ENCODE measurements at places on chromosomes 1 and 21.

DNA sequence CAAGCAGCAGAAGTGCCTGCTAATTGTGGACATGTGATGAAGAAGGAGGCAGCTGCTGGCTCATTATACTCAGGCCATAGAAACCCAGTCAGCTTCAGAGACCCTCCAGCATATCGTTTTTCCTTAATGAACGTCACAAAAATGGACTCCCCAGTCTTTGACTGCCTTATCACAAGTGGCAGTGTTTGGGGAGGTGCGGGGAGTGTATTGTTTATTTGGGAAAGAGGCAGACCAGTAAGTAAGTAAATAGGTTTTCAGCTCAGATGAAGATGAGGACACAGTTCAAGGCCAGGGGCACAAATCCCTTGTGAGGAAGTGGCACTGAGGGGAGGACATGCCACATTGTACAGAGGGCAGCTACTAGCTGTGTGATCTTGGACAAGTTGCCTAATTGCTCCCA lies 43.5 kb upstream of the NRDC start:
- DNase-seq: no peak

DNA sequence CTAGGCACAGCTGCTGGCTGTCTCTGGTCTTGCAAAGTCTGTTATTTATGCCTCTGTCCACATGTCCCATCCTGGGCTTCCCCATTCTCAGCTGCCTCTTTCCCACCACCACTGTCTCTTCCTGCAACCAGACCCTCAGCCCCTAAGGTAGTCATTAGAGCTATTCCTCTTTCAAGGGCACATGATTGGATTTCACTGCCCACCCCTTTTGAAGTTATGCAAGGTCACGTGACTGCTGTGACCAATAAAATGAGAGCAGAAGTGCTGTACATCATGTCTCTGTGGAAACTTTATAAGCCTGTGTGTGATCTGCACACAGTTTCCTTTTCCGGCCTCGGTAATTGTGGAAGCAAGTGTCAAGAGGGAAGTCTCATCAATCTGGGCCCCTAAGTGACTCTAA lies 136.6 kb upstream of the HMGB4 start:
- no peak for DNase-seq

- no peak for DNase-seq
Observed at GRCh38 chr1:181779343-181779742, 282.2 kb downstream of the ZNF648 start.

GRCh38 chr1:84116558-84116957 lies 27.5 kb upstream of the PRKACB start:
- DNase-seq: no peak

DNA sequence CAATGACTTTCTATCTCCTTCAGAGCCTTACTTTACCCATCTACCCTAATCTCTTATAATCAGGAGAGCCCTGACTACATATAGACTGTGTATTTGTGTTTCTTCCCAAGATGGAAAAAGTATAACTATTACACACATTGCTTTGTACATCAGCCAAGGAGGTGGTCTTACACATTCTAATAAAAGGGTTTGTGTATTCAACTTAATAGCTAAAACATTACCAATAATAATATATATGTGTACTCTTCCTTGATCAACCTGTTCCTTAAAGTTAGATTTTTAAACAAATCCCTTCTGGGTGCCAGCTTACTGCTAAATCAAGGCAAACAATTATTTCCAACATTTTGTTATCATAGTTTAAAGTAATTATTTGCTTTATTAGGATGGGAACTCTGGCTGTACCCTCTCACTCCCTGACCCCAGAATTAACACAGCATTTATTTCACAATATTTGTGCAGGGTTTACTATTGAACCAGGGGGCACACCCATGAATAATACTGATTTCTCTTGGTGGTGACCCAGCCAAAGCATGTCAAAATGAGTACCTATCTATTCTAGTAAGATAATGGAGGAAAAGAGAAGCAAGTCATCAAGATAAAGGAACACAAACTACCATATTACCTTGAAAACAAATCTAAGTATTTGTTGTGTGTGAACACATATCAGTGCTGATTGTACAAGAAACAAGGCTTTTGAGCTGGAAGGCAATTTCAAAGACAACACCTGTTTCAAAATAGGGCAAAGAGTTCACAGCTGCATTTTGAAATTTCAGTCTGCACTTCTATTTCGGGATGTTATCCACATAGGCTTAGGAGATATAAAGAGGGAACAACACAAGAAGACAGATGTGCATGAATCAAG lies 30.1 kb upstream of the SLC45A3 start:
- no peak for DNase-seq

DNA sequence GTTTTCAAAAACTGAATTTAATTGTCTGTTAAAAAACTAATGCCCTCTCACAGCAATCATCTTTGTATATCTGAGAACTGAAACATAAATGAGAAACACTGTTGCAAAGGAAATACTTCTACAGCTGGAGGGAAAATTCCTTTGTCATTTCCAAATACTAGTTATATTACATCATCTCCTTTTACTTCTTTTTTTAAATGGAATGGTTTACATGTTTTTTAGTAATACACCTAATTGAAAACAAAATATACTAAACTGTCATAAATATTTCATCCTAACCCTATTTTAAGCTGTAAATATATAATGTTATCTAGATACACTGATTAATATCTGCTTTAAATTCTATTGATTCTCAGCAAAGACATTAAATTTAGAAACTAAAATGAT lies 19.1 kb downstream of the CDC42BPA start:
- no peak for DNase-seq

GRCh38 chr21:25638660-25639550 lies at the start of gene JAM2:
JAM2 (plus strand) TSS chr21:25639258; CDS start chr21:25639822, 564 bp downstream.
- no peak for DNase-seq

DNA sequence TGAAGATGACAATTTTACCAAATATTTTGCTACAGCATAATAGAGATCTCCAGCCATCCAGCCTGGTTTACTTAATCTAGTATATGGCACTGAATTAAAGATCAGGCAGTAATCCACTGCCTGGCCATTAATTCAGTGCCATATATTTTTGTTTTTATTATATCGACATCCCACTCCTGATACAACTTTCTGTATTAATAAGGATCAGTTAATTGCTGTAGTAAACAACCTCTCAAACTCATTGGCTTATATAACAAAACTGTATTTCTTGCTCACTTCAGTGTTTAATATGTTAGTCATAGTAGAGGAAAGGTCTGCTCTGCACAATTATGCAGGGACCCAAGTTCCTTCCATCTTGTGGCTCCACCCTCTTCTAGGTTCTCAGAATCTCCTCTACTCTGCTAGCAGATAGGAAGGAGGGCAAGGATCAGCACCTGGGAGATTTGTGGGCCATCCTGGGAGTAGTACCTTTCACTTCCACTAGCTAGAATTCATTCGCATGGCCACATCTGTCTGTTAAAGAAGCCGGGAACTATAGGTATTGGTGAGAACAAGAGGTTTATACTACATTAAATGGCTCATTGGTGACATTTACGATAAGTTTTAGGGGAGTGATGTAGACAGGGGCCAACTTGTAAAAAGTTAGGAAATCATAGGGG lies 3.6 kb upstream of the ZDHHC18 start:
- DNase-seq: no peak

DNA sequence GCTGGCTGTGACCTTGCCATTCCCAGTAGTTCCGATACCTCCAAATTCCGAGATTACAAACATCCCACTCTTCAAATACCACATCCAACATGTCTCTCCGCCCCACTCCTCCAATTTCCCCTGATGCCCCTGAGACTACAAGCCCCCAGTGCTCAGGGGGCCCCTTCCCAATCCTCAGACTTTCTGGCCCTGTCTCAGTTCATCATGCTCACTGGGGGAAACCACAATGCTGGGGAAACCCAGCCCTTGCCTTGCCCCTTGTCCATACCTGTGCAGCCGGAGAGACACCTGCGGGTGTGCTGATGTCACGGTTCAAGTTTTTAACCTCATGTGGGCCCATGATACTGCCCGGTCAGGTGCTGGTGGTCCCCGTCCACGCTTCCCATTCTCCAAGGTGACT lies 226.6 kb downstream of the CAMTA1 start:
- no peak for DNase-seq

DNA sequence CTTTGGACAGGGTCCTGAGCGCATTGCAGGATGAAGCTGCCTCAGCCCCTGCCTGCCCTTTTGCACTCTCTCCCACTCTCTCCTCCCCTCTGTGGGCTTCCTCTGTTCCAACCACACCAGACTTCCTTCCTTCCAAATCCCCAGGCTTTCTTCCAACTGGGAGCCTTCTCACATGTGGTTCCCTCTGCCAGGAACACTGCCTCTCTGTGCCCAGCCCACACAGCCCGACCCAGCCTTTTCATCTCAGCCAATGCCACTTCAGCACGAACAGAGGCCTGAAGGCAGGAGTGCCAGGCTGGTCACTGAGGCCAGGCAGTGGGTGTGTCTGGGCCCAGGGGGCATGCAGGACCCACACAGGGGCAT lies 5.9 kb downstream of the SELENON start:
- no peak for DNase-seq

Measured in activated naive CD4-positive, alpha-beta T cell treated with anti-CD3 and anti-CD28 coated beads, Interleukin-2, amount 50 U/mL, for 72 hours (primary cell).